Pancreas (tissue), 10 donors: ENCODE measurements at places on chromosomes 7 and 10. TPM values are rescaled to one million over a fixed set of nuclear protein-coding genes. Genes with fewer than 3 reads are reported as not detected.

- H3K4me3 ChIP-seq: no peak overlapping the region
- H3K27me3 ChIP-seq: no peaks in the 10 kb centered on the region
These were observed 26.5 kb upstream of the RBM20 start for GRCh38 chr10:110617425-110618229.

Gene CALD1
- total RNA-seq: 23.4 TPM

- no peaks in the 10 kb centered on the region for H3K36me3 ChIP-seq
- H3K27me3 ChIP-seq: no peaks in the 10 kb centered on the region
- H3K4me3 ChIP-seq: no peak overlapping the region
- peaks cover 5% of the 10 kb centered on the region for H3K4me1 ChIP-seq
- no peak for DNase-seq
These were observed 42.9 kb downstream of the MKLN1 start for GRCh38 chr7:131370523-131370968.

DNA sequence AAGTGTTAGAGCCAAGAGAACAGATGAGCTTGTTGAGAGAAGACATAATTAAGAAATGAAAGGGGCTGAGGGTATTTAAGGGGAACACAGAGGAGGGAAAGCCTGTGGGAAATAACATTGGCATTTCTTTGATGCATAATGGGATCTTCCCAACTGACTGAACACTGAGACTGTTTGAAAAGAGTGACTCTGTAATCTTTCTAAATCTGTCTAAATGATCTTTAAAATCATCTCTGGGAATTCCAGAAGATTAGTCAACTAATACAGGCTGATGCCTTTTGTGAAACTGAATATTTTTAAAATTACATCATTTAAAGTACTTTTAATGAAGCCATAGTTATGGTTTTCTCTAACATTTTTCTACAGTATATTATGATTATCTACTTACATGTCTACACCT is 17.4 kb upstream of the SLC35G1 start:
- H3K4me1 ChIP-seq: no peaks in the 10 kb centered on the region
- H3K27ac ChIP-seq: no peak overlapping the region
- H3K4me3 ChIP-seq: no peak overlapping the region
- no peaks in the 10 kb centered on the region for H3K27me3 ChIP-seq
- DNase-seq: no peak

- no peak overlapping the region for H3K4me3 ChIP-seq
- H3K36me3 ChIP-seq: no peaks in the 10 kb centered on the region
- DNase-seq: no peak
- no peaks in the 10 kb centered on the region for H3K27me3 ChIP-seq
- H3K4me1 ChIP-seq: no peaks in the 10 kb centered on the region
These were observed 122.4 kb upstream of the NPS start for GRCh38 chr10:127426746-127427145.

- no peaks in the 10 kb centered on the region for H3K36me3 ChIP-seq
- H3K27ac ChIP-seq: peak overlapping the region; percentile 63
- no peaks in the 10 kb centered on the region for H3K27me3 ChIP-seq
- no peak for DNase-seq
- no peak overlapping the region for H3K4me3 ChIP-seq
- H3K4me1 ChIP-seq: peaks cover 23% of the 10 kb centered on the region
These were observed 62.1 kb upstream of the STEAP1B start for GRCh38 chr7:22561895-22562593.

- H3K27ac ChIP-seq: no peak overlapping the region
- no peaks in the 10 kb centered on the region for H3K36me3 ChIP-seq
- no peak for DNase-seq
- no peak overlapping the region for H3K4me3 ChIP-seq
These were observed 159.9 kb downstream of the CALCR start for GRCh38 chr7:93414574-93414973.

GRCh38 chr10:27534161-27534700 is 30.1 kb downstream of the RAB18 start:
- H3K27me3 ChIP-seq: no peaks in the 10 kb centered on the region
- peaks cover 8% of the 10 kb centered on the region for H3K36me3 ChIP-seq
- H3K4me3 ChIP-seq: no peak overlapping the region
- H3K27ac ChIP-seq: no peak overlapping the region
- DNase-seq: no peak
- H3K4me1 ChIP-seq: no peaks in the 10 kb centered on the region

Gene NME8
- not detected for total RNA-seq

DNA sequence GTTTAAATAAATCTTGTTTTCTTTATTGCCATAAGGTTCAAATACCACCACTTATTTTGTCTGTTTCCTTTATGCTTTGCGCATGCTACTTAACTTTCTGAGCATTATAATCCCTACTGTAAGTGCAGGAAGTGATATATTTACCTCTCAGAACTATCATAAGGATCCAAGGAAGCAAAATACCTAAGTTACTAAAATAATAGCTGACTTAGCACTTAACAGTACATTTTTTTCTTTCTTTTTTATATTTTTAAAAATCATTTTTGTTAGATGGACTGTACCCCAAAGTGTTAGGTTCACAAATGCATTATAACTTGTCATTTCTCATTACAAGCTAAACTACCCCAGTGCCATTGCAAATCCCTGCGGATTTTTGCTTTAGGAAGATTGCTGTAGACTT is 663.8 kb downstream of the SUGCT start:
- H3K36me3 ChIP-seq: no peaks in the 10 kb centered on the region
- H3K4me1 ChIP-seq: no peaks in the 10 kb centered on the region
- no peak overlapping the region for H3K4me3 ChIP-seq
- H3K27ac ChIP-seq: no peak overlapping the region

DNA sequence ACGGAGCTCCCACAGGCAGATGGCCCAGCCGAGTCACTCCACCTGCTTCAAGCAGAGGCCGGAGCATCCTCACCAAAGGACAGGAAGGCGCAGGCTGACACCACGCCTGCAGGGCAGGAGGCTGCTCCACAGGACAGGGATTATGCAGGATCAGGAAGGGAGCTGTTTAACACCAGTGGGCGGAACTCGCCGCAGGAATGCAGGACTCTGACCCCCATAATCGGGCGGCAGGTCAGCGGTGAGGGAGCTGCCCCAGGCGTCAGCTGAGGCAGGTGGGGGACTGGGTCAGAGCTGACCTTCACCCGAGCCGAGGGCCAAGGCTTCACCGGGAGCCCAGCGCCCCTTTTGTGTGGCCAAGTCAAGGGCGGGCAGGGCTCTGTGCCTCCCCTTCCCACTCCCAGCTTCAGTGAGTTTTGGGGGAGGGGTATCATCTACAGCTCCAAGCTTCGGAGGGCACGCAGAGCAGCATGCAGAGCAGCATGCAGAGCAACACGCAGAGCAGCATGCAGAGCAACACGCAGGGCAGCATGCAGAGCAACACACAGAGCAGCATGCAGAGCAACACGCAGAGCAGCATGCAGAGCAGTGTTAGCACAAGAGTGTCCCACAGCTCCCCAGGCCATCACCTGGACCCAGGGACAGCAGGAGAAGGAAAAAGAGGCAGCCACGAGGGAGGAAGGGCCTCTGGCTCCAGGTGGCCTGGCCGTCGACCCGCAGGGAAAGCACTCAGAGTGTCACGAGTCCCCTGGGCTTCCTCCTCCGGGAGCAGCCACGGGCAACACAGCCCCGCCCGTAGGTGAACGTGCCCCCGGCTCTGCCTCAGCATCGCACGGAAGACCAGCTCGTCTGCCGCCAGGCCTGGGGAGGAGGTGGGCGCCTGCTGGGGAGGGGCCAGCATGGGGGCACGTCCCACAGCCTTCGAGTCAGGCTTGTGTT is 151.7 kb upstream of the PPP2R2D start:
- H3K36me3 ChIP-seq: no peaks in the 10 kb centered on the region
- H3K4me3 ChIP-seq: no peak overlapping the region
- H3K27me3 ChIP-seq: no peaks in the 10 kb centered on the region
- H3K27ac ChIP-seq: no peak overlapping the region
- no peaks in the 10 kb centered on the region for H3K4me1 ChIP-seq

GRCh38 chr10:105697290-105697780 is 1056.2 kb downstream of the SORCS3 start:
- no peak for DNase-seq
- H3K27me3 ChIP-seq: no peaks in the 10 kb centered on the region
- no peaks in the 10 kb centered on the region for H3K36me3 ChIP-seq
- H3K27ac ChIP-seq: no peak overlapping the region
- no peak overlapping the region for H3K4me3 ChIP-seq

DNA sequence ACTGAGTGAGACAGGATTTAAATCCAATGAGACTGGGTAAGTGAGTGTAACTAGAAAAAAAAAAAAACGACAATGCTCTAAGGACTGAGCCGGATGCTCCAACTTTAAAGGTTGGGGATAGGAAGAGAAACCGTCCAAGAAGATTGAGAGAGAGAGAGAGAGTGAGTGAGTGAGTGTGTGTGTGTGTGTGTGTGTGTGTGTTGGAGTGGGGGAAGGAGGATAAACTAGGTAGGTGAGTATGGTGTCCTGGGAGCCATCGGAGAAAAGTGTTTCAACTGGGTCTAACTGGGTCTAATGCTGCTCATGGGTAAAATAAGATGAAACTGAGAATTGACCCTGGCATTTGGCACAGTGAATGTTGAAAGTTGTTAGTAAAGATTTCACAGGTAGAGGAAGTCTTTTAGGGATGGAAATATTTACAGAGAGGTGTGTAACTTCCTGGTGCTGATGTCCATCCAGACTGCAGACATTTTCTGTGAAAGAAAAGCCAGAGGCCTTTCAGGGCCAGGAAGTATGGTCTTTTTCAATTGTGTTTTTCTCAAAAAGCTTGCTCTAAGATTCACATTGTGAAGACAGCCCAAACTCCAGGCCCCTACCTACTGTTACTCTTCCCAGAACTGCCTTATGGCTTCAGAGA is 14.2 kb downstream of the ENTPD1 start:
- no peak overlapping the region for H3K4me3 ChIP-seq
- H3K36me3 ChIP-seq: no peaks in the 10 kb centered on the region
- no peak overlapping the region for H3K27ac ChIP-seq
- H3K4me1 ChIP-seq: no peaks in the 10 kb centered on the region
- DNase-seq: no peak
- no peaks in the 10 kb centered on the region for H3K27me3 ChIP-seq

DNA sequence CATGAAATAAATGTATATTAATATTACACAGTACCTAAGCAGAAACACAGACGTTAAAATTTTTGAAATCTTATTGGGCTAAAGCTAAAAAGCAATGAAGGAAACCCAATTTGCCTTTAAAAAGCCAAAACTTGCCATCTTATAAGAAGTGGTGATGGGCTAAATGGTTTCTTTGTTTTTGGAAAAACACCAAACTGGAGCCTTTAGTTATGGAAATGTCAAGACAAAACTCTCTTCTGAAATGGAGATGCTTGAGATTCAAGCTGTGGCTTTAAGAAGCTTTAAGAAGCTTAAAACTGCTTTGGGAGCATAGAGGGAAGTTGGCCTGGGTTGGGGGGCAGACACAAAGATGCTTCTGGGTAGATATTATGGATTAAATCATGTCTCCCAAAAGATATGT is 277.0 kb downstream of the GFRA1 start:
- no peaks in the 10 kb centered on the region for H3K4me1 ChIP-seq
- DNase-seq: no peak
- H3K36me3 ChIP-seq: no peaks in the 10 kb centered on the region
- H3K4me3 ChIP-seq: no peak overlapping the region
- H3K27ac ChIP-seq: no peak overlapping the region
- H3K27me3 ChIP-seq: no peaks in the 10 kb centered on the region

- DNase-seq: no peak
- no peaks in the 10 kb centered on the region for H3K36me3 ChIP-seq
- H3K27me3 ChIP-seq: peaks cover 18% of the 10 kb centered on the region
These were observed 29.0 kb upstream of the EBLN1 start for GRCh38 chr10:22246680-22247391.

- no peak overlapping the region for H3K27ac ChIP-seq
- H3K27me3 ChIP-seq: no peaks in the 10 kb centered on the region
- no peaks in the 10 kb centered on the region for H3K4me1 ChIP-seq
- H3K4me3 ChIP-seq: no peak overlapping the region
These were observed 260.8 kb downstream of the DYNC1I1 start for GRCh38 chr7:96033009-96033598.

DNA sequence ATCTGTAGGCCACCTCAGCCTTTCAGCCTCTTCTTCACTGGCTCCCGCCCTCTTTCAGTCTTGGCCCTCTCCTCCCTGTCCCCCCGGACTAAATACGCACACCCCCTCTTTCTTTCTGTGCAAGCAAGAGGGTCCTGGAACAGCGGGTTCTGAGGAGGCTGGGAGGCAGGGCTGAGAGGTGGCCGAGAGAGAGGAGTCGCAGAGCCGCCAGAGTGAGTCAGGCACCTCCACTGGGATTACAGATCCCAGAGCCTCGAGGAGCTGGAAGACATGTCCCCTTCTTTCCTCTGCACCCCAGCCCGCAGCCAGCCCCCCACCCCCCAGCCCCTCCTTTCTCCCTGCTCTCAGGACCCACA is 182 bp downstream of the CCDC136 start:
- H3K27ac ChIP-seq: no peak overlapping the region
- DNase-seq: no peak
- no peaks in the 10 kb centered on the region for H3K4me1 ChIP-seq
- H3K36me3 ChIP-seq: no peaks in the 10 kb centered on the region

Gene COL28A1
- total RNA-seq: 2.4 TPM

DNA sequence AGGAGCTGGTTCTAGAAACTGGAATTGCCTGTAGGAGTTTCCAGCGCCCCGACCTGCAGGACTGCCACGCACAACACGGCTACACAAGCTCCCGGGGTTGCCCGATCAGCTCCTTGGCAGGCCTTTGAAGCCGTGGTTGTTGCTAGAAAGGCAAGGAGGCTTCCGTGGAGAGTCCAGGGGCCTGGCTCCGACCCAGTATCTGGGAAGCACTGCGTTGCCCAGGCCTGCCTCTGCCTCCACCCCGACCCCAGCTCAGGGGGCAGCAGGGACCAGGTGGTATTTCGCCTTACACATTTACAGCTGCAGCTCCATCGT is 54.4 kb downstream of the PROSER2 start:
- peak overlapping the region; percentile 88 for H3K27ac ChIP-seq
- no peak overlapping the region for H3K4me3 ChIP-seq
- peaks cover 17% of the 10 kb centered on the region for H3K4me1 ChIP-seq
- no peaks in the 10 kb centered on the region for H3K36me3 ChIP-seq
- H3K27me3 ChIP-seq: no peaks in the 10 kb centered on the region
- DNase-seq: no peak

DNA sequence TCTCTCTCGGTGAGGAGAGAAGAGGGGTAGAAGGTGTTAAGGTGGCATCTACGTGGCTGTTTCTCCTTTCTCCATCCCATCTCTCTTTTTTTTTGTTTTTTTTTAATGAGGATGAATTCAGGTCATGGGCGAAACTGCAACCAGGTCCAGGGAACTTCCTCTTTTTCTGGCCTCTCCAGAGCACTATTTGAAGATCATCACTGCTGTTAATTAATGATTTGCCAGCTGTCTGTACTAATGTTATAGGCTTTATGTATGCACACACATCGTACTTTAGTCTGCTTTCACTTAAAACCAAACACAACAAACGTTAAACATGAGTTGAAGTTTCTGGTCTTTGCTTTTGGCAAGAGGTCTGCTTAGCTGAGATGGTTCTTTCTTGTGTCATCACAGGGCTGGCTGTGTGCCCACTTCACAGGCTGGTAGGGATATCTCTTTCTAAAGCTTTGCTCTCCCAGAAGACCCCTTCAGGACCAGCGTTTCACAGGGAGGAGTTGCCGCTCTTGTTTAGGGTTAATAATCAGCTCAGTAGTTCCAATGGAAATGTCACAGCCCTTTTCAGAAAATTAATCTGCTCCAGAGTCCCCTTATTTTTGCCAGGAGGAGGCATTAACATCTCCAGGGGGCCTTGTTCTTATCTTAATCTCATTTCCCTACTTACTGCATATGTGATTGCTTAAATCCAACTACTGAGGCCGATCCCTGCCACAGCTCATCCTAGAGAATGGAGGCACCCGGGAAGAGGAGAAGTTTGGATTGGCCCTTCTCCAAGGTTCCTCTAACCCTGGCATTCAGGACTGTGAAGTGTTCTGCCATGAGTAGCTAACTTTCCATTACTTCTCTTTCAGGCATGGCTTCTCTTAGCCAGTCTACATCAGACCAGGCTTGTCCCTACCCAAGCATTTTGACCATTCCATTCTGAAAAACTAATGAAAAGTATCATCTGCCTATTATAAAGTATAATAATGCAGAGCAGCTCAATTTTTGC is 273.9 kb upstream of the NFE2L3 start:
- no peak overlapping the region for H3K27ac ChIP-seq
- H3K4me3 ChIP-seq: no peak overlapping the region
- no peaks in the 10 kb centered on the region for H3K36me3 ChIP-seq
- H3K4me1 ChIP-seq: no peaks in the 10 kb centered on the region

Gene MAPK8
- 21.1 TPM for total RNA-seq
